ENCODE measurements at places on chromosomes 11 and 22. TPM values are rescaled to one million over a fixed set of nuclear protein-coding genes. Genes with fewer than 3 reads are reported as not detected.

DNA sequence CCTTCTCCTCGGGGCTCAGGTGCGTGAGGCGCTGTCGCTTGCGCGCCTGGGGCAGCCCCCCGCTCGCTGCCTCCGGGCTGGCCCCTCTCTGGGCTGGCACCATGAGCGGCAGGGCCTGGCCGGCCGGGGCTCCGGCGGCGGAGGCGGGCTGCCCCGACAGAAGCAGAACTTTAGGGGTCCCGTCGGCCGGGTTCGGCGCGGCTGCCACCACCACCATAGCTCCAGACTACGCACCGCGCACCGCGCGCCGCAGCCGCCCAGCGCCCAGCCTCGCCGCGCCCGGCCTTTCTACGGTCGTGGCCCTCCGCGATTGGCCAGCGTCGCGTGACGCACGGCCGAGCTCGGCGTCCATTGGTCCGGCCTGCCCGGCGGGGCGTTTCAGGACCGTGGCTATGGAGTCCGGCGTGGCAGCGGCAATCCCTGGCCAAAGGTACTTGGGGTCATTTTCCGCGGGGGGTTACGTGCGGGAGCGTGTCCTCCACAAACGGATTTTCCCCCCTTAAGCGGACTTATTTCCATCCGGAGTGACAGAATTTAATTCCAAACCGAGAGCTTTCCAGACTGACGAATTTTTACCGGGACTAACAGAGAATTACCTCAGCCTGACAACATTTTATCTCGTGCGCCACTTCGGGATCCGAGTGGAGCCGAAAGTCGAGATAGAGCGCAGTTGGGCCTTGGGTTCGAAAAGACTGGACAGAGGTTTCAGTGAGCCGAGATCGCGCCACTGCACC, at the start of gene XBP1:
Gene XBP1 (minus strand): TSS at position 262 of the 734 bp plus-strand sequence.
- DNase-seq: peak; percentile 99

- DNase-seq: no peak
Measured at GRCh38 chr22:36546092-36546804, 17.3 kb upstream of the EIF3D start.

The SLC22A6 gene
- total RNA-seq: not detected

The OVOL1 gene
- not detected for total RNA-seq

GRCh38 chr11:72684236-72684912, 10.2 kb upstream of the PDE2A start:
- DNase-seq: peak; percentile 93

GRCh38 chr11:31069447-31070205, 299.9 kb downstream of the DCDC1 start:
- DNase-seq: no peak

DNA sequence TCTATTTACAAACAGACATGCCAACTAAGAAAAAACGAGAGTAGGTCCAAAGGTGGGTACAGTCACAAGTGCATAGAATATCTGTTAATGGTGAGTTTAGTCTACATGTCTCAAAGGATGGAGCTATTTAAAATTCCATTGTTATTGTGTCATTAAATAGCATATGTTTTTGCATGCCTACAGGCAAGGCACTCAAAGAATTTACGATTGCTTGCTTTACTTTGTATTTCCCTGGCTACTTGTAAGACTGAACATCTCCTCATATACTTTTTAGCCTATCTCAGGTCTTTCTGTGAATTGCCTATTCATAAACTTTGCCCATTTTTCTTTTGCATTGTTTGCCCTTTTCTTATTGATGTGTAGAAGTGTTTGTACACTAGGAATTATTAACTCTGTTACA, 39.7 kb downstream of the DEUP1 start:
- DNase-seq: no peak

DNA sequence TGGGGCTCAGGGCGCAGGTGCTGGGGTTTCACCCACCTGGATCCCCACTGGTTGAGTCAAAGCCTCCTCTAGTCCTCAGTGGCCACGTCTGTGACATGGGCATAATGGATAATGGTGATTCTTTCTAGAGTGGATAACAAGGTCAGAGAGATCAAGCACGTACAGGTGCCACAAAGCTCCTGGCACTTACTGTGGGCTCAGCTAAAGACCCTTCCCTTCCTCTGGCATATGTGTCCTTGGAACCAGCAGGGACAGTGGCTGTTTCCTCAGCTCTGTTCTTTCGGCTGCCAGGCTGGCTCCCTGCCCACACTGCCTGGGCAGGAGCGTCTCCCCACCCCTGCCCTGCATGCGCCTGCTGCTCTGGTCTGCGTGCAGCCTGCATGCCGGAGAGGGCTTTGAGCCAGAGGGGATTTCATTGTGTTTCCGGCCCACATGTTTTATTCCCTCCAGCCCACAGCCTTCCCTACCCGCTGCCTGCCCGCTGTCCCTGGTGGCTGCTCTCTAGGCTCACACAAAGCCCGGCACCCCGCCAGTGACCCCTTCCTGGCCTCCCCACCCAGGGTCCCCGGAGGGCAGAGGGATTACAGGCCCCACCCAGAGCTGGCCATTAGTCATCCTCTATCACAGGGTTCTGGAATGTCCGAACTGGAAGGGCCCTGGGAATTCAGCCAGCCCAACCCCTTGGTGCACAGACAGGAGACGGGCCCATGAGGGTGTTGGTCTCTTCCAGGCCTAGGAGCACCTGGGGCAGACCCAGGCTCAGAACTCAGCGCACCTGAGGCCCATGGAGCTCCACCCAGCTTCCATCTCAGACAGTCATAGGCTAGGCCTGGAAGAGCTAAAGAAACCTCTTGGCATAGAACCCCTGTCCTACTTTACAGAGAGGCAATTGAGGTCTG, 55.3 kb upstream of the GCAT start:
- peak; percentile 97 for DNase-seq

The TRPC6 gene
- 2.7 TPM for total RNA-seq

- no peak for DNase-seq
Measured at GRCh38 chr11:69286374-69287371, 7.3 kb upstream of the MYEOV start.

GRCh38 chr22:35409783-35410662, 10.1 kb downstream of the MCM5 start:
- no peak for DNase-seq

GRCh38 chr11:19258641-19259230, 18.0 kb upstream of the E2F8 start:
- no peak for DNase-seq

- no peak for DNase-seq
Measured at GRCh38 chr22:44301039-44301438, 11.7 kb downstream of the SHISAL1 start.

DNA sequence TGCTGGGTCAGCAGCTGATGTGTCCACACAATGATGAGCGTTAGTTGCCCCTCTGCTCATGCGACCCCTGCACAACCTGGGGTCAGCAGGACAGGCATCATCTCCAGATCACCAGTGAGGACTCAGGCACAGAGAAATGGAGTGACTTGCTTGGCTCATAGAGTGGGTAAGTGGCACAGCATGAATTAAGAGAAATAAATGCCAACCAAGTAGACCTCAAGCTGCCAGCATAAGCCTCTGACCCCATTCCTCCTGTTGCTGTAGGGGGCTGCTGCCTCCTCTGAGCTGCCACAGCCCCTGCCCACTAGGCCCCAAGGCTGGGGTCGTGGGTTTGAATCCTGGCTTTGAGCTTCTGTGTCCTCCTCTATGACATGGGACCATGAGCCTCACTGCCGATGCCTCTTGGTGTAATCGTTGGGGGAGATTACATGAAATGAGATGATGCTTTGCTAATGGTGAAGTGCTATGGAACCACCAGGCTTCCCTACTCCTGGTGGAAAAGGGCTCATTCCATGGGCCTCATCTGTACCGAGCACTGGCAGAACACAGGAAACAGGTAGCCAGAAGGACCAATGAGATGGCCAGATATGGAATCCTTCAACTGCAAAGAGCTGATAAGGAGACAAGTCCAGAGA, 33.6 kb downstream of the LRRC32 start:
- no peak for DNase-seq

The INSC gene
- total RNA-seq: 0.14 TPM

DNA sequence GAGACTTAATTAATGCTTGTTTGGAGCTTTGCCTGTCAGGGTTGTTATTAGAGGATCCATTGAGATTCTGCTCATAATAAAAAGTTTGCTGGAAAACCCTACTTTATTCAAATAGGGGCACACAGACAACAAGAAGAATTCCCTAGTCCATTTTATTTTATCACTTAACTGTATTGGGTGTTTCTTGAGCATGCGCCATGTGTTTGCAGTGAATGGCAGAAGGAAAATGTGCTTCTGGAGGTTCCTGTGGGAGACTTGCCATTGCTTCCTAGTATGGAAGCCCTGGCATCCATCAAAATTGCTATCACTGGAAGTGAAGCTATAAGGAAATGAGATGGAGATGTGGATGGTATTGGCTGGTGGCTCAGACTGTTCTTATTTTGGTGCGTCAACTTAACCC, 106.6 kb upstream of the GALNT18 start:
- no peak for DNase-seq

GRCh38 chr22:42994917-42995562, 19.9 kb downstream of the PACSIN2 start:
- DNase-seq: no peak

- no peak for DNase-seq
Measured at GRCh38 chr11:83427501-83427900, 141.3 kb upstream of the CCDC90B start.

The GSTT2B gene
- 13.1 TPM for total RNA-seq

DNA sequence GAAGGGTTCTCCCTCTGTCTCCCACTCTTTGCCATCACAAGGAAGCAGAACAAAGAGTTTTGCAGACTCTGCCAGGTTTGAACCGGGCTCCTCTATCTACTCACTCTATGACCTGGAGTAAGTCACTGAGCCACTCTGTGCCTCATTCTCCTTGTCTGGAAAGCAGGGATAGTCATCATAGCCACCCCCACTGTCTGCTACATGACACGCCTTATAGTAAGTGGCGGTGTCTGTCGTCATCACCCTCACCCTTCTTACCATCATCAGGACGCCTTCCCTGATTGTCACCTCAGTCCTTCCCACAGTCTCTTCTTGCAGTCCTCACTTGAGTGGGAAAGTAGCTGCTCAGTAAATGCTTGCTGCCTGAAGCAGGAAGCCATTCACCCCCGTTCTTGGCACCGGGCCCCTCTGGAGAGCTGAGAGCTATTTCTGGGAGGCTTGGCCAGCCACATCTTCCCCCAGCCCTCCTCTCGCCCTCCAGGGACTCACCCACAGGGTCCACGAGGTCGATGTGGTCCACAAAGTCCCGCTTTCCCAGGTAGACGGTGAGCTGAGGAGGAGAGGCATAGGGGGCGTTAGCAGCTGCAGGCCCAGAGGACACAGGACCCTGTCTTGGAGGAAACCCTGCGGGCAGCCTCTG, 46.4 kb downstream of the TPBGL start:
- DNase-seq: no peak

DNA sequence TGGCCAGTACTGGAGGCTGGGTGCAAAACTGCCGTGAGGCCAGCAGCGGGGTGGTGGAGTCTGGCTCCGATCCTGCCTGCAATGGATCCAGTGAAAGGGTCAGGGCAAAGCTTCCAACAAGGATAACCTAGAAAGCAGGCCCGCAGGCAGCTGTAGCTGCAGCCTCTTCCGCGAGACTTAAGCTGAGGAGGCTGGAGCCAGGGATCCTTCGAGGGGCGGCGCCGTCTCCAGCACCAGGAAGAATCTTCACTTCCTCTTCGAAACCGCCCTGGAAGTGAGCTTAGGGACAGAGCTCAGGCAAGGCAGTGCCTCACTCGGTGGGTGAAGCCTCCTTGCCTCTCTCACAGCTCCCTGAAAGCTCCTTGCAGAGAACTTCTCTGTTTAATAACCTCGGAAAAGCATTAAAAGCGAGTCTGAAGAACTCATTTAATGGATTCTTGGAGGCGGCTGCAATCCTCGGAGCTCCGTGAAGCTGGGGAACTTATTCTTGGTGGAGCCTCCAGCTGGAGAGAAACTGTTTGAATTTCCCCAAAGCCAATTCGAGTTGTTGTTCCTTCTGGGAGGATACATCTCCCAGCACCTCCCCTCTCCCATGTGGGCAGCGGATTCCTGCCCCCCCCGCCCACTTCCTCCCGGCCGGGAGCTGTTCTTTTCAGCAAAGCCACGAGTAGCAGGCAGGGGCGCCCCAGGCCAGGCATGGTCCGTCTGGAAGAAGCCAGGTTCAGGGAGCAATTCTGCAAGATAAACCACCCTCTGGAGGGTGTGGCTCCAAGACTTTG, 169.9 kb downstream of the CTTN start:
- DNase-seq: peak; percentile 86

- no peak for DNase-seq
Measured at GRCh38 chr11:85903406-85903805, 48.2 kb downstream of the CCDC83 start.

The TSPAN18 gene
- total RNA-seq: 41.4 TPM

DNA sequence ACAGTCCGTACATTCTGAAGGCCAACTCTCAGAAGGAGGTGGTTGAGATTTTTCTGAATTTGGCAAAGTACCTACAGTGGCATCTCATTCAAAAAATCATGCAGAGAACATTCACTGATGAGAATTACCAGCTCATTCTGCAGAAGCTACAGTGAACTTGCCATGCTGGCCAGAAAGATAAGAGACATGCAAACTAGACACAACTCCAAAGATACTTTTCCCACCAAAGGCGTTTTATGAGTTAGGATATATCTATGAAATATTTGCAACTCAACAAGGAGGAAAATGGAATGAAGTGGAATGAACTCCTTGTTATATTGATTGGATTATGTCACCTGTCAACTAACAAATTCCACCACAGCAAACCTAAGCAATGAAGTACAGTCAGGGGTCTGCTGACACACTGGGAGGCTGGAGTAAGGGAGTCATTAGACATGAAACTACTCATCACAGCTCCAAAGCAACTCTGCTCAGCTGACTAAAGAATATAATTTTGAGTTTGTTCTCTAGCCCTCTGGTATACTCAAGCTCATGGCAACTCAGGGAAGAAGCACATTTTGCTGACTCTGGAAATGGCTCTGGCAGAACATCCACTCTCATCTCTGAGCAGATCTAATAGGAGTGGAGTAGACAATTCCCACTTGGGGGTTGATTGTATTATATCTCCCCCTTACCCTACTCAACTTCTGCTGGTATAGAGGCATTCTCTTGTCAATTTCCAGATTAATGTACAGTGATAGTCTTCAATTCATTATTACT, 22.9 kb downstream of the MAML2 start:
- DNase-seq: no peak

- no peak for DNase-seq
Measured at GRCh38 chr11:110081462-110082376, 11.5 kb upstream of the ZC3H12C start.

Data from posterior vena cava (tissue), 2 donors.